ENCODE measurements at places on chromosomes 1 and 21.

GRCh38 chr1:104064399-104064798 is 314.7 kb downstream of the AMY1C start:
- no peak overlapping the region for H3K27ac ChIP-seq
- H3K27me3 ChIP-seq, result no peaks in the 10 kb centered on the region
- H3K4me3 ChIP-seq, result no peak overlapping the region
- H3K4me1 ChIP-seq, result no peaks in the 10 kb centered on the region

- H3K4me3 ChIP-seq, result no peak overlapping the region
- H3K27ac ChIP-seq, result no peak overlapping the region
- DNase-seq, result peak; percentile 68
- H3K4me1 ChIP-seq, result no peaks in the 10 kb centered on the region
Measured at GRCh38 chr1:111334169-111334568, 43.5 kb downstream of the CHIA start.

GRCh38 chr1:77014073-77014788 is 147.0 kb downstream of the ST6GALNAC5 start:
- no peak overlapping the region for H3K4me3 ChIP-seq
- H3K27me3 ChIP-seq, result no peaks in the 10 kb centered on the region
- H3K4me1 ChIP-seq, result no peaks in the 10 kb centered on the region
- no peak for DNase-seq

GRCh38 chr1:19562847-19563246 is 77.5 kb upstream of the CAPZB start:
- no peaks in the 10 kb centered on the region for H3K4me1 ChIP-seq
- no peak for DNase-seq
- no peak overlapping the region for H3K27ac ChIP-seq
- H3K36me3 ChIP-seq, result no peaks in the 10 kb centered on the region
- no peaks in the 10 kb centered on the region for H3K27me3 ChIP-seq

- H3K36me3 ChIP-seq, result no peaks in the 10 kb centered on the region
- H3K27me3 ChIP-seq, result no peaks in the 10 kb centered on the region
- peak; percentile 89 for DNase-seq
- no peak overlapping the region for H3K4me3 ChIP-seq
- no peaks in the 10 kb centered on the region for H3K4me1 ChIP-seq
Measured at GRCh38 chr1:14516974-14517840, 81.3 kb upstream of the KAZN start.

GRCh38 chr1:93614986-93615581 is 66.6 kb downstream of the BCAR3 start:
- H3K27me3 ChIP-seq, result peaks cover 47% of the 10 kb centered on the region
- no peak overlapping the region for H3K4me3 ChIP-seq
- peak; percentile 77 for DNase-seq
- H3K36me3 ChIP-seq, result no peaks in the 10 kb centered on the region
- H3K27ac ChIP-seq, result no peak overlapping the region
- no peaks in the 10 kb centered on the region for H3K4me1 ChIP-seq

DNA sequence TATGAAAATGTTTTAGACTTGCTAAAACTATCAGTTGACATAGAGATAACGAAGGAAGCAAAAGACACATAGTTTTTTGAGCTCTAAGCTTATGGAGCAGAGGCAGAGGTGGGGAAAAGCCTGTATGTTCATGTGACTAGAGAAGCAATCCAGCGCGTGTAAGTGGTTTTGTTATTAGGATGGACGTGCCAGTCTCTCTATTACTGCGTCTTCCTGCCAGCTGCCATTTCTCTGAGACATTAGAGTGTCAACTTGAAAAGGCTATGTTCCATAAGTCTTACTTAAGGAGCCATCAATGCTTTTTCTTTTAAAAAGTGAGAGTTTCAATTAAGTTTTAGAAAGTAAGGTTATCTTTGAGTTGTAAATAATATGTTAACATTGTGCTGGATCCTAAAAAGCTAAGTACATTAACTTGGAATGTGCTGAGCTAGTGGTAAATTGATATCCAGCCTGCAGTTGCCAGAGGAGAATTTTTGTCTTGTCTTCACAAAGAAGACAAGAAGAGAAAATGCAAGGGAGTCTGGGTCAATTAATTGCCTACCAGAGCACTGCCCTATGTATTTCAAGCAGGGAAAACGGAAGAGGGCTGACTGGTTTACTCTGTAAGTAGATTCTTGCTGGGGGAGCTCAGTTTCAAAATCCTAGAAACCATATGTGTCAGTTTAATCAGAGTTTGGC is 161.8 kb upstream of the B3GALT2 start:
- no peaks in the 10 kb centered on the region for H3K36me3 ChIP-seq
- H3K4me1 ChIP-seq, result peaks cover 10% of the 10 kb centered on the region
- DNase-seq, result no peak
- no peak overlapping the region for H3K4me3 ChIP-seq
- no peak overlapping the region for H3K27ac ChIP-seq

GRCh38 chr1:172335377-172335776 is 85.1 kb upstream of the C1orf105 start:
- H3K4me3 ChIP-seq, result no peak overlapping the region
- H3K4me1 ChIP-seq, result no peaks in the 10 kb centered on the region
- no peaks in the 10 kb centered on the region for H3K27me3 ChIP-seq
- H3K27ac ChIP-seq, result no peak overlapping the region
- no peaks in the 10 kb centered on the region for H3K36me3 ChIP-seq

All from cardiac muscle cell (in vitro differentiated cells and primary cell).